Motor neuron (in vitro differentiated cells): ENCODE measurements at places on chromosomes 3 and 15.

- ATAC-seq, result no peak
Observed at GRCh38 chr3:43581343-43581742, 40.5 kb downstream of the ANO10 start.

DNA sequence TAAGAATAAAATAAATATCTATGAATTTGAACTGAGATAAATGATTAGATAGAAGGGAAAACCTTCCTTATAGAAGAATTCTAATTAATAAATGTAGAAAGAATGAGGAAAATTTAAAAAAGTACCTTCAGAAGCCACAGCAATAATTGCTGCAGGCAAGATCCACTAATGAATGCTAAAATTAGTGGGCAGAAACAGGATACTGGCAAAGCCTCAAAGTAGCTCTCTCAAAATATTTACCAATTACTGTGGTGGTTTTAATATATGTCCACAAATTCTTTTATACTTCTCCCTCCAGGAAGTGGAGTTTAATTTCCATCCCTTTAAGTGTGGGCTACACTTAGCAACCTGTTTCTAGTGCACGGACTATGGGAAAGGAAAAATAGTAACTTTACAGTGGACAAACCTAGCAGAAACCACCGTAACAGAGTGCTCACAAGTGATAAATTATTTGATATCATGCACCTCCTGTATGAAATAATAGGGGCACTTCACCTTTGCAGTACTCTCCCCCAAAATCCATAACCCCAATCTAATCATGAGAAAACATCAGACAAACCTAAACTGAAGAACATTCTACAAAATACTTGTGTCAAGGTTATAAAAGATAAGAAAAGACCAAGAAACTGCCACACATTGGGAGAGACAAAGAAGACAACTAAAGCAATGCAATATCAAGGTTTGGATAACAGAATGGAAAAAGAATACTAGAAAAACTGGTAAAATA, 6.8 kb downstream of the PEAK1 start:
- no peak for ATAC-seq

DNA sequence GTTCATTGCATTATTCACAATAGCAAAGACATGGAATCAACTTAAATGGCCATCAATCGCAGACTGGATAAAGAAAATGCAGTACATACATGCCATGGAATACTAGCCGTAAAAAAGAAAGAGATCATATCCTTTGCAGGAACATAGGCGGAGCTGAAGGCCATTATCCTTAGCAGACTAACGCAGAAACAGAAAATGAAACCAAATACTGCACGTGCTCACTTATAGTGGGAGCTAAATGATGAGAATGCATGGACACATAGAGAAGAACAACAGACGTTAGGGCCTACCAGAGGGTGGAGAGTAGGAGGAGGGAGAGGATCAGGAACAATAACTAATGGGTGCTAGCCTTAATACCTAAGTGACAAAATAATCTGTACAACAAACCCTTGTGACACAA, 57.9 kb downstream of the RASA2 start:
- no peak for ATAC-seq

DNA sequence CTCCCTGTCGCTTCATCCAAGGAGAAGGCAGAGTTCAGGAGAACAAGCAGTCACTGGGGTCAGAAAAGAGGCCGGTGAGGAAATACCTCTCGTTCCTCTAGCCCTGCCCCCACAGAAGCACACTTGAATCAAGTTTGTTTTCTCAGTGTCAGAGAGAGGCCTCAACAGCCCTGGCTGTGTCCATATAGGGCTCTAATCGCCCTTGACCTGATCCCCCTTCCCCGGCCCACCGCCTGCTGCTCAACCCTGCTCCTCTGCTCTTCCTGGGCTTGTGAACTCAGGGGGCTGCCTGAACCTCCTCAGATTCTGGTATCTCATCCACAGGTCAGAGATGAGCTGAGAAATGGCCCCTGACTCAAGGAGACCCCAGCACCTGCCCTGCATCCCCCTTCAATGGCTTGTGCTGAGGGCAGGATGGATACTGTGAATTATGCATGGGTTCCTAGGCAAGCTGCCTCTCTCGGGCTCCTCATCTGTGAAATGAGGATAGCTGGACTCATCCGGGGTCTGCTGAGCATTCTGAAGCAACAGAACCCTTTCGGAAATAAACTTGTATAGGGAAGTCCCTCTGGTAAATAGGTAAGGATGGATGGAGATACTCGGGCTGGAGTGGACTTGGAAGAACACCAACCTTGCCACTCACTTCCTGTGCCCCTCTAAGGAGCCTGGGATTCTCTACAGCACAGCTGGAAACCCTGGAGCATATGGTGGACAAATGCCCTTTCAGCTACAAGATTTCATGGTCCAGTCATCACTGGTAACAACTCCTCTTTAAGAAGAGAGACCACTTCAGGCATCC, 147.5 kb downstream of the STT3B start:
- no peak for ATAC-seq

DNA sequence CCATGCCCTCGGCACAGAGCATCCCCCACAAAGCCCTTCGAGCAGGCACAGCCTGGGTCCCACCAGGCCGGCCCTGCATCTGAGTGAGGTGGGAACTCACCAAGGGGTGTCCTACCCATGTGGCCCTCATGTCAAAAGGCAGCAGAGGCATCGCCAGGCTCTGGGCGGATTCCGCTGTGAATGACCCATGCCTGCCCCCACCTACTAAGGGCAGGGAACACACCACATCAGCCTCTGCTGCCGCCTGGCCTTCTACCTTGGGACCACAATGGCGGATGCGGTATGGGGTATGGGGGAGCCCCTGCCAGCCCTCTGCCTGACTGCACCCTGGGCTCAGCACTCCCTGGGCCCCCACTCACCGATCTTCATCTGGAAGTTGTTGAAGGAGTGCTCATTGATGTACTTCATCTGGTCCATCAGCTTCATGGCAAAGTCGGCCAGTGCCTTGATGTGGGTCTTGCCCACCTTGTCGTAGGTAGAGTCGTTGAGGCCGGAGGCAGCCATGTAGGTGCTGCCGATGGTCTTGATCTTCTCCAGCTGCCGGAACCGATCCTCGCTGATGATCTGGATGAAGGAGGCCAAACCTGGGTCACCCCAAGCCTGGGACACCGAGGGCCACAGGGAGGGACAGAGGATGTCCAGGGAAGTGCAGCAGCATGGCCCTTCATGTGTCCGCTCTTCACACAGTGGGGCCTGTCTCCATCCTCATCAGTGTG, 87.8 kb downstream of the SEC22A start:
- no peak for ATAC-seq

GRCh38 chr3:127131424-127132170, 61.3 kb upstream of the PRR23E start:
- ATAC-seq, result no peak

GRCh38 chr15:56371495-56372147, 6.4 kb downstream of the TEX9 start:
- no peak for ATAC-seq

- ATAC-seq, result no peak
Observed at GRCh38 chr15:85488997-85489396, 108.6 kb downstream of the AKAP13 start.

DNA sequence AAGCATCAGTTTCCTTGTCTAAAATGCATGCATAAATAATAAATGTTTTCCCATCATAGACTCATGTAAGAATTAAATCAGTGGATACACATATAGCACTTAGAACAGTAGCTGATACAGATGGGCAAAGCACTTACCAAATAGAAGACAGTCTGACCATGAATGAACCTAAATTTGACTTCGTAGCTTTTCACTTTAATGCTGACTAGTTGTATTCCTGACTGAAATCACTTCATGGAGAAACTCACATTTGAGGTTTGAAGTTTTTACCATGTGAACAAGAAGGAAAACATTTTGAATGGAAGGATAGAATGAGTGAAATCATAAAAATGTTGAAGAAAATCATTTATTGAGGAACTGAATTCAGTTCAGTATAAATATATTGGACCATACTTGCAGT, 68.8 kb upstream of the TMCO5A start:
- no peak for ATAC-seq

DNA sequence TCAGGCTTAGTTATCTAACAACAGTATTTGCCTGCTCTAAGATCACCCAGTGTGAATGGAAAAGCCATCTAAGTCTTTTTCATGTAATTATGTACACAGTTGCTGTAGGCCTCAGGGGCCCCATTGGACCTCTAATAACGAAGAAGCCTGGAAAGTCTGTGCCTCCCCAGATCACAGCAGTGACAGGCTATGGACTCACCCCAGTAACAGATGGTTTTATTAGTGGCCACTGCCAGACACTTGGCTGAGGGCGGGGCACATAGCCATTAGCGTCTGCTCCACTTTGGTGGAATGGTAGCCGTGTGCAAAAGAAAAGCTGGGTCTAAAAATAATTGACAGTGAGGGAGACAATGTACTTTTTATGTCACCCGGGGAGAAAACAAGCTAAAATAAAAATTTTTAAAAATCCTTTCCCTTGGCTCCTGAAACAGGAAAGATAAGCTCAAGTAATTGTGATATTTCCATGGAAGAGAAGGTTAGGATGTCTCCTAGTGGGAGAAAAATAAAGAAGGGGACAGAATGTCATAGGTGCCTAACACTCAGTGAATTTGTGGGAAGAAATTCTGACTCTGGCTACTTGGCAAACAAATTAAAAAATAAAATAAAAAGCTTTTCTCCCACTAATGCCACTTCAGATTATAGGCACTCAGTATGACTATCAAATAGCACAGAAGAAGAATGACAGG, 44.3 kb upstream of the ZNF385D start:
- ATAC-seq, result peak; percentile 100

- no peak for ATAC-seq
Observed at GRCh38 chr15:70722266-70723121, 40.9 kb downstream of the UACA start.

- no peak for ATAC-seq
Observed at GRCh38 chr3:134317106-134317947, 56.9 kb downstream of the AMOTL2 start.

- no peak for ATAC-seq
Observed at GRCh38 chr3:97815149-97815917, 6.5 kb upstream of the CRYBG3 start.

DNA sequence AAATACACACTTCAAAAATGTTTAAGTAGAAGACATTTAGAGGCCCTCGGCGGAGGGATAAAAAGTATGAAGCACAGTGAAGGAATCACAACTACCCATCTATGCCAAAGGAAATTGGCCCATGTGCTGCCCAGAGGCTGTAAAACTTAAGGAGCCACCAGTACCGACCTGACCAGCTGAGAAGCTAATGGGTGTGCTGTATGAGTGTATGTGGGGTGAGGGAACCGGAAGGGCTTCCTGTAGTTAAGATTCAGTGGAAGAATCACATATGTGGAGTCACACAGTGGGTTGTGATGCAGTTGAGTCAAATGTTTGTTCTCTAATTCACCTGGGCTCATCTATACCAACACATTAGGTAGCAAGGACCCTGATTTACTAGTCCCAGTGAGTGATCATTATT, 516.0 kb upstream of the IL12A start:
- ATAC-seq, result no peak

DNA sequence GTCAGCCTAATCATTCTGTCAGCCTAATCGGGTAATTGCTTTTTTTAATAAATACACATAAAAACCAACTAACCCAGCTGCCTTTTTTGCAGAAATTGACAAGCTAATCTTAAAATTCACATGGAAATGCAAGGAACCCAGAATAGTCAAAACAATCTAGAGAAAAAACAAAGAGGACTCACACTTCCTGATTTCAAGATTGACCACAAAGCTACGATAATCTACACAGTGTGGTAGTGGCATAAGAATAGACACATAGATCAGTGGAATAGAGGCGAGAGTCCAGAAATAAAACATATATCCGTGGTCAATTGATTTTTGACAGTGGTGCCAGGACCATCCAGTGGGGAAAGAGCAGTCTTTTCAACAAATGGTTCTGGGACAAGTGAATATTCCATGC, 2.4 kb upstream of the C3orf20 start:
- ATAC-seq, result no peak

- peak; percentile 81 for ATAC-seq
Observed at GRCh38 chr15:89416339-89417183, 79.8 kb downstream of the RHCG start.

DNA sequence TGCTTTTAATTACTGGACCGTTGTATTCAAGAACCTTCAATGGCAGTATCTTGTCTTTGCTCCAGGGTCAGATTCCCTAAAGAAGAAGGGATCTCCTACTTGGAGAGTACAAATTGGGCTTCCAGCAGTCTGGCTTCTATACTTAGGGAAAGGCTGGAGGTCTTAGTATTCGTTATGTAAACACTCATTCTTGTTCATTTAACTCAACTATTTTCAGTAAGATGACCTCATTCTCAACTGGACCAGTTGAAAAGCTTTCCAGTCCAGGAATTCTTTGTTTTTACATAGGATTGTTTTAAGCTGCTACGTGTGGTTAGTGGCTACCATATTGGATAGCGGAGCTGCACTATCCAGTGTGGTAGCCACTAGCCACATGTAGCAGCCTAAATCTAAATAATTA, 4.6 kb downstream of the SENP5 start:
- ATAC-seq, result no peak

DNA sequence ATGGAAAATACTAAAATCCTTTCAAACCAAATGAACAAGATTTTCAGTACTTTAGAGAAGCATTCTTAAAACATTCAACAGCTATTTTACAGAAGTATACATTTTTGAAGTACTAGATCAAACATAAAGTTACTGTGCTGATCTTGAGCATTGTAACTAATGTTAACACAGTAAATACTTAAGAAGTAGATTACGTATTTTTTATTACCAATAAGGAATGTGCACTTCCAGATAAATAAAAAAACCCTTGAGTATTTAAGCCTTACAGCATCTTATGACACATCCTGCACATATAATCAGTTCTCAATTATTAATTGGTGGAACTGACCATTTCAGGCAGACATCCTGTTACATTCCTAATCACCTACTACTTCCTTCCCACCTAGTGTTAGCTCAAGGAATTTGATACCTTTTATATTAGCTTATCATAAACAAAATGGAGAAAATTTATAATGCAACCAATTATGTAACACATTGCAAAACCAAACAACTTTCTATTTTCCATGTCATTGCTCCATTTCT, 32.8 kb downstream of the COPS2 start:
- ATAC-seq, result no peak

DNA sequence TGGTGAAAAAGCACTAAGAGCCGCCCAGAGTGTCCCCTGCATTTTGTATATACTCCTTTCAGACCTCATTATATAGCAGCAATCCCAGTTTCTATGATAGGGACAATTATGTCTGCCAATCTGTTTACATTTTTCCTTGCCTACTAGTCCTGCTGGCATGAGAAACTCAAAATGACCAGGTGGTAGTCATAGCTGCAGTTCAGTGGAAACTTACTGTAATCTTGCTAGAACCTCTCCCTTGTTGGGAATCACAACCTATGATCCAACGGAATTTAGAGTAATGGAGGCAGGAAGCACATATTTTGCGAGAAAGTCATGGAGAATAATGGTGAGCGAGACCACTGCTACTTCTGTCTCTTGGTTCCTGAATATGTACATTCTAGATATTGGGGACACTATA, 28.6 kb upstream of the MINAR1 start:
- no peak for ATAC-seq

DNA sequence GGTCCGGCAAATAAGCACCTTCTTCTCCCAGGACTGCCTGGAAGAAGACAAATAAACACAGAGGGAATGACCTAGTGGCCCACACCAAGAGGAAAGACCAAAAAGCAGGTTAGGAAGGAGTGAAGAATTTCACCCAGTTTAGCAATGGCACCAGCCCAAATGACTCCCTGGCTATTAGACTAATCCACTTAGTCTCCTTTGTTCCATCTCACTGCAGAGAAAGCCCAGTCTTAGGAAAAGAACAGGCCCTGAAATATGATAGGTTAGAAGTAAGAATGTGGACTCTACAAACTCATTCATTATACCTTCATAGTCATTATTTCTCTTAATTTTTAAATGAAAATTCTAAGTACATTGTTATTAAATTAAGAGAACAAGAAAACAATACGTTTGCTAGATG, 23.2 kb downstream of the SERPINI2 start:
- no peak for ATAC-seq

GRCh38 chr3:48696601-48697000, 10.9 kb upstream of the NCKIPSD start:
- ATAC-seq, result no peak
